Activated CD4-positive, alpha-beta T cell treated with anti-CD3 and anti-CD28 coated beads, Interleukin-2, amount 50 U/mL, for 48 hours (primary cell): ENCODE measurements at places on chromosomes 11 and 22.

GRCh38 chr11:103110391-103110790 lies 1.2 kb downstream of the DYNC2H1 start:
- DNase-seq: no peak

- no peak for DNase-seq
These were observed 5.4 kb downstream of the UFD1 start for GRCh38 chr22:19473578-19473977.

GRCh38 chr22:24060375-24060788 lies 49.3 kb downstream of the CABIN1 start:
- no peak for DNase-seq

DNA sequence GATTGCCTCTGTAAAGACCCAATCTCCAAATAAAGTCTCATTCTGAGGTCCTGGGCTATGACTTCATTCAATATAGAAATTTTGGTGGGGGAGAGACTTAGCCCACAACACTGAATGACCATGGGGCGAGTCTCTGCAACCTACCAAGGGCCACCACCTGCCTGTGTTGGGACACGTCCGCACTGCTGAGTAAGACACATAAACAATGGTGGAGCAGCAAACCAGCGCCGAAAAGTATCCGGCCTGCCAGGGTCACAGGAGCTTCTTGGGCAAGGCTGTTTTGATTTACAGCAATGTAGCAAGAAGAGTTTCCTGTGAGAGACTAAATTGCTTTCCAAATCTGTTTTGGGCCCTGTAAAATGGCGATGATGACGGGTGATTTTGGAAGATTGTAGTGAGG lies 122.3 kb downstream of the SHANK2 start:
- no peak for DNase-seq

GRCh38 chr11:118219732-118220131 lies 5.1 kb downstream of the JAML start:
- DNase-seq: no peak

DNA sequence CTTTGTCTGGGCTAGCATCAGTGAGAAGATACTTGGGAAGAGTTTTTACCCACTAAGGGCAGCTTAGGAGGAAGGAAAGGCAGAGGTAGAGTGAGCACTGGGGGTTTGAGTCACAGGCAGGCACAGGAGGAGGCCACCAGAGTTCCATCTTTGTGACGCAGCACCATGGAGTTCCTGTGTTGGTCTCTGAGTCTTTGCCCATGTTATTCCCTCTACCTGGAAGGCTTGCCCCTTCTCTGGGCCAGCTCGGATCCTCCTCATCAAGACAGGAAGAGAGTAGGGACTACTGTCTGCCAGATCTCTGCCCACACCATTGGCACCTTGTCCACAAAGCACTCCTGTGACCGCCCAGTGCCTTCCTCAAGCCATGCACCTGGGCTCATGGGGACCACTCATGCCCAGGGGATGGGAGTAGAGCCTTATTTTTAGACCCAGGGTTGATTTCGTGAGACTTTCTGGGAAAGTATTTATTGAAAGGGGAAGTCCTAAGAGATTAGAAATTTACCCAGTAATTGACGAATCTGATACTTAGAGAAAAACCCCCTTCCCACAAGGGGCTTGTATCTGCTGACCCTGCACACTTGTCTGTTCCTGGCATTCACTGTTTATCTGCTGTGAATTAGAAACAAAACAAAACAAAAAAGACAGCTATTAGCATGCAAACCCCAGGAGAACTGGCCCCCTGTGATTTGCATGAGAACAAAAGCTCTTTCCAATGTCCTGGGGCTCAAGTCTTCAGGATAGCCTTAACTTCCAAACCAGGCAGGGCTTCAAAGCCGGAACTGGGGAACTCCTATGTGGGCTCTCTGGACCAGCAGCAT lies 35.9 kb upstream of the MYEOV start:
- no peak for DNase-seq

- DNase-seq: no peak
These were observed 29.0 kb downstream of the CSNK2A3 start for GRCh38 chr11:11324090-11324489.

- no peak for DNase-seq
These were observed 1331.5 kb downstream of the TBC1D22A start for GRCh38 chr22:48093981-48094380.
